WTC11 (cell line): ENCODE measurements at places on chromosomes 7 and 10. TPM values are rescaled to one million over a fixed set of nuclear protein-coding genes. Genes with fewer than 3 reads are reported as not detected.

DNA sequence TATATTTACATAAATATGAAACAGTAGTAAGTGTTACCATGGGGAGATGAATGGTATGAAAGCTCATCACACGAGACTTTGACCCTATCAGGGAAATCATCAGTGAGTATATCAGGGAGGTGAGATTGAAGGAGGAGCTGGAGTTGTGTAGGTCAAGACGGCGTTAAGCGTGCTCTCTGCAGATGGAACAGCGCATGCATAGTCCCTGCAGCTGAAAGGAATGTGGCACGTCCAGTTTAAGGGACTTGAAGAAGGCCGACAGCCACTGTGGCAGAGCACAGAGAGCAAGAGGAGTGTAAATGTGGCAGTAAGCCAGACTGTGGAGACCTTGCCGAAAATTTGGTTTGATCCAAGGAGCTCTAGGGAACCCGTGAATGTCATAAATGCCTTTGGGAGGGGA, 38.9 kb downstream of the POU6F2 start:
- no peak for DNase-seq
- 0 out of 2 replicates have a peak overlapping the region, but pooled peaks have one; percentile 77 for H3K27ac ChIP-seq
- no peaks in the 10 kb centered on the region for H3K27me3 ChIP-seq

The RHEB gene
- 126 to 133 TPM (median 127 TPM) in 3 replicates for total RNA-seq

- DNase-seq: no peak
- H3K27me3 ChIP-seq: no peaks in the 10 kb centered on the region
- H3K4me3 ChIP-seq: no peak overlapping the region
These were observed 33.0 kb downstream of the CYP26A1 start for GRCh38 chr10:93106631-93107072.

The TBX20 gene
- total RNA-seq: 0.24 to 0.37 TPM (median 0.25 TPM) in 3 replicates

DNA sequence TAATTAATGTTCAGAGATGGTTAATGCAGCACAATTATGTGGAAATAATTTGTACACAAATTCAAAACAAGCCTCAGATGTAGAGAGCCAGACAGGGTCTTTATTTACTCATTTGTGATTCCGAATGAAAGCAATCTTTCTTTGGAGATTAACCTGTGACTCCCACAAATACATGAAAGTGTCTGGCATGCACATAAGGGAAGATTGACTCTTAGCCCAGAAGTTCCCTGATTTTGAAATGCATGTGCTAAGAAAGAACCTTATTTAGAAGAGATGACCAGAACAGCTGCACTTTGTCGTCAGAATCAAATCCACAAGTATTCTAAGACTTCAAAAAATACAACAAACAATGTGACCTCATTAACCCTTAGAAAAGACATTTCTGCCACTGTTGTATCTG, 45.1 kb downstream of the RNLS start:
- H3K27me3 ChIP-seq: no peaks in the 10 kb centered on the region
- no peak overlapping the region for H3K27ac ChIP-seq
- H3K4me1 ChIP-seq: peaks cover 4% of the 10 kb centered on the region
- DNase-seq: no peak

The SYPL1 gene
- total RNA-seq: 48.5 to 54.8 TPM (median 49.6 TPM) in 3 replicates

- DNase-seq: no peak
- H3K36me3 ChIP-seq: no peaks in the 10 kb centered on the region
- H3K27me3 ChIP-seq: no peaks in the 10 kb centered on the region
- H3K4me3 ChIP-seq: no peak overlapping the region
These were observed 316.7 kb upstream of the NPSR1 start for GRCh38 chr7:34341326-34341725.

The SFXN3 gene
- total RNA-seq: 2.5 to 5.6 TPM (median 3.2 TPM) in 3 replicates

GRCh38 chr10:87771871-87772500, 46.0 kb downstream of the ATAD1 start:
- H3K27ac ChIP-seq: no peak overlapping the region
- H3K27me3 ChIP-seq: no peaks in the 10 kb centered on the region
- H3K36me3 ChIP-seq: peaks cover 22% of the 10 kb centered on the region
- H3K4me3 ChIP-seq: no peak overlapping the region

The SPDYE5 gene
- not detected in 3 replicates for total RNA-seq

The ASCC1 gene
- total RNA-seq: 30.4 to 38.7 TPM (median 32.5 TPM) in 3 replicates

DNA sequence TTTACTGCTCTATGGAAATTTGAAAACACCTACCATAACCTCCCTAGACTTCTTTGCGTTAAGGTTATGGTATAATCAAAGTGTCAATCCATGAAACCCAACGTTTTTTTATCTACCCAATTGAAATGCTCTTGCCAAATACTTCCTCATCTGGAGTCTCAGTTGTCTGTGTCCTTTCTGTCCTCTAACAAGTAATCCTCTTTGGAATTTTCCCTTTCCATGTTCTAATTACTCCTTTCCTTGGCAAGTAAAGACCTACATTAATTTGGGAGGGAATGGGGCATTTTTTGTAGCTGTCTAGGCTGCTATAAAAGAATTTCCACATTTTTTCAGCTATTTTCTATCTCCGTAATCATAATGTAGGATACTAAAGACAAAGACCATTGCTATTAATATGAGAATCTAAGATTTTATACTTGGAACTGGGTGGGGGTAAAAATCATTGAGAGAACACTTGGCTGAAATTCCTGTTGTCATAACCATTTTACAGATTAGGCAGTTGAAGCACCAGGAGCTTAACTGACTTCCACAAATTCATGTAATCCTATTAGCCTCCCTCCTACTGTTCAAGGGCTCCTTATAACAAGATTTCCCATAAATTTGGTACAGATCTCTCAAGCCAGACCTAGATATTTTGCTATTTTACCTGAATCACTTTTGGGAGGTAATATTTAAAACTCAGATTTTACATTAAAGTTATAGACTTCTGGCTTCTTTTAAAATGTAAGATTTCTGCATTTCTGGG, 1307.6 kb downstream of the XPNPEP1 start:
- no peaks in the 10 kb centered on the region for H3K36me3 ChIP-seq
- no peak for DNase-seq

- no peak overlapping the region for H3K4me3 ChIP-seq
- H3K4me1 ChIP-seq: no peaks in the 10 kb centered on the region
- no peaks in the 10 kb centered on the region for H3K27me3 ChIP-seq
- no peaks in the 10 kb centered on the region for H3K36me3 ChIP-seq
These were observed 21.8 kb downstream of the CFAP69 start for GRCh38 chr7:90266808-90267207.

- no peak for DNase-seq
- no peaks in the 10 kb centered on the region for H3K36me3 ChIP-seq
- H3K4me3 ChIP-seq: no peak overlapping the region
- H3K27me3 ChIP-seq: peaks cover 25% of the 10 kb centered on the region
These were observed 3.5 kb downstream of the COBL start for GRCh38 chr7:51312951-51313737.

The PRKCQ gene
- 8.4 to 8.7 TPM (median 8.7 TPM) in 3 replicates for total RNA-seq

The CYP2C8 gene
- total RNA-seq: 0.46 to 0.81 TPM (median 0.69 TPM) in 3 replicates

- H3K4me3 ChIP-seq: no peak overlapping the region
- peaks cover 55% of the 10 kb centered on the region for H3K4me1 ChIP-seq
- H3K27ac ChIP-seq: no peak overlapping the region
- no peak for DNase-seq
- no peaks in the 10 kb centered on the region for H3K36me3 ChIP-seq
These were observed 24.7 kb downstream of the AUTS2 start for GRCh38 chr7:69622960-69623359.

DNA sequence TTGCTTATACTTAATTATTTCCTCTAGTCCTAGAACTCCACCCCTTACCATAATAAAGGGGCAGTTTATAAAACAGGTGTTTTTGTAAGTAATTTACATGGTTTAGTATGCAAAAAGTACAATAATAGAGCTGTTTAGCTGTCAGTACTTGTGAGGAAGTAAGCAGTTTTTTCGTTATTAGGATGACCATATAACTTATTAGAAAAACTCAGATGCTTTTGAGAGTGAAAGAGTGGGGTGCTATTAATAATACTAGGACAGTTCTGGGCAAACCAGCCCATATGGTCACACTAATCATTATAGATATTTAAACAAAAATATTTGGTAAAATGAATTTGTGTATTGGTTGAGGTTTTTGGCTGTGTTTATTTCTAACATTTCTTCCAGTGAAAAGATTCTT, 201.9 kb upstream of the KAT6B start:
- peaks cover 11% of the 10 kb centered on the region for H3K4me1 ChIP-seq
- no peaks in the 10 kb centered on the region for H3K27me3 ChIP-seq
- H3K36me3 ChIP-seq: peaks cover 8% of the 10 kb centered on the region
- H3K27ac ChIP-seq: no peak overlapping the region

The RASSF4 gene
- total RNA-seq: 15.7 to 16.7 TPM (median 16.2 TPM) in 3 replicates

- peaks cover 11% of the 10 kb centered on the region for H3K4me1 ChIP-seq
- H3K27me3 ChIP-seq: no peaks in the 10 kb centered on the region
- no peak overlapping the region for H3K27ac ChIP-seq
- DNase-seq: no peak
These were observed 8.2 kb upstream of the FAS start for GRCh38 chr10:88982366-88982765.

- no peak overlapping the region for H3K27ac ChIP-seq
- H3K27me3 ChIP-seq: no peaks in the 10 kb centered on the region; the same call in 1 of the 2 replicates
- no peak for DNase-seq
These were observed 13.7 kb upstream of the USP6NL start for GRCh38 chr10:11625019-11625735.

The ANKRD61 gene
- not detected in 3 replicates for total RNA-seq
